ENCODE measurements at places on chromosomes 13 and 19. TPM values are rescaled to one million over a fixed set of nuclear protein-coding genes. Genes with fewer than 3 reads are reported as not detected.

Gene B3GNT3
- total RNA-seq: 0.75 TPM

Gene SWSAP1
- 1.7 TPM for total RNA-seq

Gene KCNN4
- 110 TPM for total RNA-seq

Gene PROZ
- total RNA-seq: not detected

Gene WIZ
- 22.6 TPM for total RNA-seq

Gene TEKTIP1
- total RNA-seq: 2.5 TPM

Gene LILRB4
- not detected for total RNA-seq

Gene PRX
- 1.4 TPM for total RNA-seq

- DNase-seq: no peak
These were observed 14.9 kb downstream of the FXYD5 start for GRCh38 chr19:35169221-35169995.

DNA sequence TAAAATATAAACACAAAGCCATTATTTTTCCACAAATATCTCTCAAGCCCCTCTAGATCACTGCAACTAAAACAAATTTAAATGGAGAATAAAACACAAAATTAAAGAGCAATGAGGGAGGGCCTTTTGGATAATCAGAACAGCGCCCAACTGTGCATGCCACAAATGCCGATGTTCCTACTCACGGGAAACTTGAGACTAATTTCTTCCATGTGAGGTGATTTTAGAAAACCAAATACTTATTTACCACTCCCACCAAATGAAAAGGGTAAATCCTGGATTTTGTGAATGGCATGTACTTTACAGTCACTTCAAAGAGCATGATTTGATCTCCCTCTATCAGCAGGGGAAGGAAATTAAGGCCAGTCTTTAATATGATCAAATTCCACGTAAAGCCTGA is 74.8 kb downstream of the SLC7A1 start:
- DNase-seq: no peak

DNA sequence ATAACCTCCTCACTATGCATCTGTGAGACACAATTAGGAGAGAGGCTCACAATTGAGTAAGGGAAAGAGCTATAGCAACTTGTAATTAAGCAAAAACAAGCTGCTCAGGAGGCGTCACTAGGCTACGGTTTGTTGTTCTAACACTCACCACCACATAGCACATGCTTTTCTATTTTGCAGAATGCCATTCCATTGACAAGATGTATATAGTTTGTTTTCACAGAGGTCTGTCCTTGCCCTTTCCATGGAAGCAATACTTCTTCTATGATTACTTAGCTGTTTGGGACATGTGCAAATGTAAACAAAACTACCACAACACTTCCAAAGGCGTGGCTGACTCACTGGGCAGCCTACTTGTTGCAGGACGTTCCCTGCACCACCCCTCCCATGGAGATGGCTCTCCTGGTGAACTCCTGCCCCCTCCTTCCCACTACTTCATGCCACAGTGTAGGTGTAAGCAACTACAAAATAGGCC is 33.9 kb upstream of the FAM216B start:
- no peak for DNase-seq

GRCh38 chr13:89455741-89456140 is 1784.6 kb downstream of the SLITRK5 start:
- no peak for DNase-seq

DNA sequence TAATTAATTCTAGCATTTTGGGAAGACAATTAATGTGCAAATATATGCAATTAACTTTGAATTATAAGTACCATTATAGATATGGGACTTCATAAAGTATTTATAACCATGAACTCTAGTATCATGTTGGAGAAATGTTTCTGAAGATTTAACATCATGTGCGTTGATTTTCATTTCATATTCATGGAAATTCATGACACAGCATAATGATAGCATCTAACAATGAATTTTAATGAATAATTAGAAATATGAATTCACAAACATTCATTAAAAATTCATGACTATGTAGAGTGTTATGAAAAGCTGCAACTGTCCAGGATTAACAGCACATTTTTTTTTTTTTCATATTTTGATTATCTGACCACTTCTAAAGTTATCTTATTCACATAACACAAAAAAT is 70.1 kb upstream of the KLHL1 start:
- no peak for DNase-seq

GRCh38 chr19:29415507-29415906 is 110.3 kb upstream of the VSTM2B start:
- no peak for DNase-seq

DNA sequence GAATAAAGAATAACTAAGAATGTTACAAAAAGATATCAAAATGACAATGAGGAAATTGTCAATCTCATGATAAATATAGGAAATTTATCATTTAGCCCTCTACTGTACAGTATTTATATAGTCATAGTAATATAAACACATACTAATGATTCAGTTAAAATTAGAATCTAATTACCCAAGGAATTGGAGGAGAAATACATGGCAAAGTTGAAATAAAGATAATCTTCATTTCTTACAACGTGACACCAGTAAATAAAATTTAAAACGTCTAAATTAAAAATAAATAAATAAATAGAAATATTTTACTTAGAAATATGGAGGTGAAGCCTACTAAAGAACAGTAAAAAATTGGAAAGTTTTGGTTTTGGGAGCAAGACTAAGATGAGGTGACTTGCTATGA is 2163.1 kb upstream of the PCDH20 start:
- no peak for DNase-seq

- peak; percentile 84 for DNase-seq
These were observed 17.8 kb upstream of the ADGRE5 start for GRCh38 chr19:14363183-14364097.

GRCh38 chr13:25659091-25659795 is 287.5 kb downstream of the ATP8A2 start:
- DNase-seq: no peak

DNA sequence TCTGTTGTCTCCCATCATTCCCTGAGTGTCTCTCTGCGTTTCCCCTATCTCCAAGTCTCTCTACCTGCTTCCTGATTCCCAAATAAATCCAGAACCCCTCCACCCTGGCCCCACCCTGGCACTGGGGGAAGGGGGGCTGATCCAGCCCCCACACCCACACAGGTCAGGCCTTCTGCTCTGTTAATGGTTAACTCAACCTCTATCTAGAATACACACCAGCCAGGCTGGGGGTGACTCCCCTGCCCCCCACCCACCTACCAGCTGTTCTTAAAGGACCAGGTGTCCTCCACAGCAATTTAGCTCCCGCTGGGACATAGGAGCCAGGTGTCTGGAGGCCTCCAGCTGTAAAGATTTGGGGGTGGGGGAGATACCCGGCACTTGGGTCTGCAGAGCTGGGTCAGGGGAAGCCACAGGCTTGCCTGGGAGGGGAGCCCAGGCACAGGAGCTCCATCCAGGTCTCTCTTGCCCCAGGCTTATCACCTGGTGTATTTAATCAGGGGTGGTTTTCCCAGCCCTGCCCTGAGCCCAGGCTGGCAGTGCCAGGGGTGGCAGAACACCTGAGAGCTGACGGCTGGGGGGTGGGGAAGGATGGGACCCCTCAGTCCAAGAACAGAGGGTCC is 3.9 kb downstream of the IRF2BP1 start:
- DNase-seq: no peak

- DNase-seq: no peak
These were observed 353.5 kb downstream of the DACH1 start for GRCh38 chr13:71513411-71514033.

- peak; percentile 42 for DNase-seq
These were observed 45.8 kb upstream of the RGCC start for GRCh38 chr13:41411522-41411921.

DNA sequence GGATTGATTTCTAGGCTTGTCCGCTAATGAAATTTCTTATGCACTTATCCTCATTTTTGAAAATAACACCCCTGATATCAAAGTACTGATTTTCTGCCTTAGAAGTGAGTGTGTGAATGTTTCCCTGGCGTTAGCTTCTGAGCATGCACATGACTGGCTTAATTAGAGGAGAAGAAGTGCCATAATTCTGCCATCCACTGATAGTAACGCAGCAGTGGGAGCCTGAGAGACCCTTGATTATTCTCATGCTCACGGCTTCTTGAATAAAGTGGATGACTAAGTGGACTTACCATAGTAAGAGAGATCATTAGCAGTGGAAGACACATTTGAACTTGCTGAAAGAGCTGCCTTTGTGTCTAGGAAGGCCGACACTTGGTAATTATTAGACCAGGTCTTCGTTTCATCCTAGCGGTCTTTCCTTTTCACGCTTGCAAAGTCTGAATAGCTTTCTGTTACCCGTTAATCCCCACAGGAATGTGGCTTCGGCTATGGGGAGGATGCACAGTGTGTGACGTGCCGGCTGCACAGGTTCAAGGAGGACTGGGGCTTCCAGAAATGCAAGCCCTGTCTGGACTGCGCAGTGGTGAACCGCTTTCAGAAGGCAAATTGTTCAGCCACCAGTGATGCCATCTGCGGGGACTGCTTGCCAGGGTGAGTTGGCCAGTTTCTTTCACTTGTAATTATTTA is 45.3 kb downstream of the TNFRSF19 start:
- DNase-seq: no peak

DNA sequence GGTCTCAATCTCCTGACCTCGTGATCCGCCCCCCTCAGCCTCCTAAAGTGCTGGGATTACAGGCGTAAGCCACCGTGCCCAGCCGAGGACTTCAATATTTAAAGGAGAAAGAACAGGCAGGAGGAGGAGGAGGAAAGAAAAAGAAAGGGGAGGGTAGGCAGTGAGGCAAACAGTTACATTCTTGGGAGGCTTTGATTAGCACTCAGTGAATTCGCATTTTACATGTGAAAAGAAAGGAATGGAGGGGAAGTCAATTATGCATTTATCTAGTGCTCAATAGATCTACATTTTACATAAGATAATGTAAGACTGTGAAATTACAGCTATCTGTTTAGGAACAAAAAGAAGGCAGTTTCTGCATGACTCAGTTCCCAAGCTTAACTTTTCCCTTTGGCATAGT is 30.9 kb upstream of the CXCL17 start:
- no peak for DNase-seq

GRCh38 chr13:94696171-94696570 is 16.2 kb downstream of the SOX21 start:
- DNase-seq: no peak

DNA sequence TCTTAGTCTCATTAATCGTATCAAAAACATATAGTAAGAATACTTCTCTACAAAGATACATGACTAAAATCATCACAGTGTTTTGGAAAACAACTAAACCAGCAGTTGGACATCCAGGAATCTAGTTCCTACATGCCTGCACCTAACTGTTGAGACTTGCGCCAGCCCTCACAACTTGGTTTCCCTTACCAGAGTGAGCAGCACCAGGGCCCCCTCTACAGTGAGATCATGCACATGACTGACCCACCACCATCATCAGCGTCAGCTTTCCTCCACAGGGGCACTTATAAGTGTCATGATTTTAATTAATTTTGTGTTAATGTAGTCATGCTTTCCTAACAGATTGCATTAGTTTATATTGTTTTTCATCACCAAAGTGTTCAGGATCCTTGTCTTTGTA is 1322.0 kb downstream of the EFNB2 start:
- no peak for DNase-seq

GRCh38 chr19:28494461-28494860 is 718.5 kb downstream of the UQCRFS1 start:
- DNase-seq: no peak

GRCh38 chr19:46932346-46932745 is 71.5 kb downstream of the ARHGAP35 start:
- DNase-seq: no peak

DNA sequence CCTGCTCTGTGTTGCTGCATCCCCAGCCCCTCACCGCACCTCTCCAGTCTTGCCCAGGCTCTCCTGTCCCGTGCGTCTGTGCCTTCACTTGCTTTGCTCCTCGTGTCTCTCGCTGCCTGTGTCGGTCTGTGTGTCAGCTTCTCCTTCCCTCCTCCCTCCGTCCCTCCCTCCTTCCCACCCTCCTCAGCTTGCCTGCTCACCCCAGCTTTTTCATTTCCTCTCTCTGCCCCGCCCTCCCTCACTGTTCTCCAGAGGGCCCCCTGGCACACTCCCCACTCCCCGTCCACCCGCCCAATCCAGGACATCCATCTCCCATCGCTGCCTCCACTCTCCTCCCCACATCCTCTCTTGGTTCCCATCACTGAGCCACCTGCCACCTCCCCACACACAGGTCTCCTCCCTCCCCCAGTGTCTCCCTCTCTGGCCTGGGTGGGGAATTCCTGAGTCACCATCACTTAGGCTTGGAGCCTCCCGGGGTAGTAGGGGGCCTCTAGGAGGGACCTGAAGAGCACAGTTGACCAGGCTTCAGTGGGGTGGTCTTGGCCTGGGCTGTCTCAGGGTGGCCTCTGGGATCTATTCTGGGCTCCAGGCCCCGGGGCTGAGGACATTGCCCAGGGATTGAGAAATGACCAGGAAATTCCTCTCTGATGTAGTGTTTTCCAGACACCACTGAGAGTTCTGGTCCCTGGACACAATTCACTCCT is at the start of gene PTGIR:
TSS of gene PTGIR (minus strand) at position 132 of the 704 bp plus-strand sequence. CDS start 864 bp downstream, outside the sequence.
- peak; percentile 75 for DNase-seq

GRCh38 chr19:17975032-17975431 is 8.1 kb downstream of the KCNN1 start:
- DNase-seq: no peak

GRCh38 chr13:20812890-20813289 is 39.1 kb upstream of the EEF1AKMT1 start:
- no peak for DNase-seq

GRCh38 chr13:24280720-24281119 is 28.7 kb upstream of the C1QTNF9 start:
- DNase-seq: no peak

DNA sequence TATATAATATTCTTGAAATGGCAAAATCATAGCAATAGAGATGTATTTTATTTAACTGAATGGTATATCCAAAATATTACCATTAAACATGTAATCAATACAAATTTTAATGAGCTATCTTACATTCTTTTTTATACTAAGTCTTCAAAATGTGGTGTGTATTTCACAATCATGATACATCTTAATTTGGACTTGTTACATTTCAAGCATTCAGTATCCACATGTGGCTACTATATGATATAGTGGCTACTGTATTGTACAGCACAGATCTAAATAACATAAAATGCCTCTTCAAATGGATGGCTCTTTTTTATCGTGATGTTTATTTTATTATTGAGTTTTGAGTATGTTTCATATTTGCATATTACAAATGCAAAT is 8.0 kb downstream of the TEX101 start:
- no peak for DNase-seq

DNA sequence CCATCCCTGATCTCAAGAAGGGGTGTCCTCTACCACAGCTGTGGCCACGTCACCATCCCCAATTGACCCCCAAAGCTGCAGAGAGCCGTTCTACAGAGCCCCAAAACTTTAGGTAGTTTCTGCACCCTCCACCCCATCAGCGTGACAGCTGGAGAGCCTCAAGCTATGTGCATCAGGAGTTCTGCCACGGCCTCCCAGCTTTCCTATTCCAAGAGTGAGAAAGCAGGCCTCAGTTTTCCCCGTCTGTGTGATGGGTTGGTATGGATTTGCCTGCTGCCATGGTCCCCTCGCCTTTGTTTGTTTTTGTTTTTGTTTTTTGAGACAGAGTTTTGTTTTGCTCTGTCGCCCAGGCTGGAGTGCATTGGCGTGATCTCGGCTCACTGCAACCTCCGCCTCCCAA is 1.5 kb downstream of the BCL3 start:
- DNase-seq: no peak

GRCh38 chr13:19632915-19633478 is 462 bp upstream of the MPHOSPH8 start:
- no peak for DNase-seq

- DNase-seq: no peak
These were observed 545.2 kb downstream of the IRS2 start for GRCh38 chr13:109241160-109241559.
